ENCODE measurements at places on chromosomes 1 and 21. TPM values are rescaled to one million over a fixed set of nuclear protein-coding genes. Genes with fewer than 3 reads are reported as not detected.

DNA sequence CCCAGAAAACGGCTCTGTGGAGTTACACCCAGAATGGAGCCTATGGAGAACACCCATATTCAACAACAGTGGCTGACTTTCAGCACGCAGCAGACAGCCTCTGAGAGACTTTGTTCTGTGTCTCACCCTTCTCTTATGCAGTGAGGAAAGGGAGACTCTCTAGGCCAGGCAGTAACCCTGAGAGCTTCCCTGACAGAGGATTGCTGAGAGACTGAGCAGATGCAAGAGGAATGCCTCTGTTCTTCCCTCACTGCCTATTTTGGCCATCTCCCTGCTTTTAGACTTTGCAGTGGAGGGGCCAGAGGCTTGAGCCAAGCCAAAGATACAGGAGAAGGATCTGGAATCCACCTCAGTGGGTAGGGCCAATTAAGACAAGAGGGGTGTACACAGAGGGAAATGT lies 41.8 kb upstream of the SLC16A1 start:
- H3K27ac ChIP-seq: peak overlapping the region; percentile 37
- no peaks in the 10 kb centered on the region for H3K4me1 ChIP-seq
- H3K36me3 ChIP-seq: peaks cover 3% of the 10 kb centered on the region
- no peak overlapping the region for H3K4me3 ChIP-seq
- DNase-seq: no peak

GRCh38 chr1:119040489-119040888 lies 52.3 kb upstream of the TBX15 start:
- H3K27ac ChIP-seq: no peak overlapping the region
- no peaks in the 10 kb centered on the region for H3K4me1 ChIP-seq
- no peaks in the 10 kb centered on the region for H3K27me3 ChIP-seq
- no peak for DNase-seq
- peaks cover 9% of the 10 kb centered on the region for H3K36me3 ChIP-seq

DNA sequence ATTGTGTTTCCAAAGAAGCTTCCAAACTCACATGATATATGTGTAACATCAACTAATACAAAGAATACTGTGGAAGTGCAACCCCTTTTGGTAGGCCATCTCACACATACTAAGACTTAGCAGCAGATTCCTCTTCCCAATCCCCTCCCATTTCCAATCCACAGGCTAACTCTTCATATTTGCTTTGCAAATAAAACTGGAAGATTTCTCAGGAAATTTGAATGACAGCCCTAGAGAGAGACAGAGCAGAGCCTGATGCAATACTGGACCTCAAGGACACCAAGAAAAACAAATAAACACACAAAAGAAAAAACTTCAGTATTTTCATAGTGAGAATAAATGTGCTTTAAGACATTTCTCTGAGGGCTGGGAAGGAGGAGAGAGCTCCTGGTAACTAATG lies 190.2 kb upstream of the BRINP3 start:
- H3K4me1 ChIP-seq: no peaks in the 10 kb centered on the region
- no peak overlapping the region for H3K27ac ChIP-seq
- H3K27me3 ChIP-seq: no peaks in the 10 kb centered on the region
- no peaks in the 10 kb centered on the region for H3K36me3 ChIP-seq

GRCh38 chr1:221154932-221155331 lies 275.7 kb downstream of the HLX start:
- no peaks in the 10 kb centered on the region for H3K4me1 ChIP-seq
- no peaks in the 10 kb centered on the region for H3K27me3 ChIP-seq

- peaks cover 36% of the 10 kb centered on the region for H3K27me3 ChIP-seq
- no peak for DNase-seq
- H3K36me3 ChIP-seq: peaks cover 3% of the 10 kb centered on the region
These were observed 358.3 kb downstream of the KIF26B start for GRCh38 chr1:245512980-245513578.

GRCh38 chr1:45116340-45116739 lies 90.1 kb downstream of the ZSWIM5 start:
- peaks cover 4% of the 10 kb centered on the region for H3K36me3 ChIP-seq
- H3K4me3 ChIP-seq: peak overlapping the region; percentile 83
- H3K27ac ChIP-seq: peak overlapping the region; percentile 90
- H3K4me1 ChIP-seq: peaks cover 35% of the 10 kb centered on the region
- no peaks in the 10 kb centered on the region for H3K27me3 ChIP-seq

GRCh38 chr1:71304125-71304524 lies 223.3 kb upstream of the ZRANB2 start:
- H3K27ac ChIP-seq: no peak overlapping the region
- no peaks in the 10 kb centered on the region for H3K36me3 ChIP-seq
- H3K27me3 ChIP-seq: no peaks in the 10 kb centered on the region
- no peaks in the 10 kb centered on the region for H3K4me1 ChIP-seq

DNA sequence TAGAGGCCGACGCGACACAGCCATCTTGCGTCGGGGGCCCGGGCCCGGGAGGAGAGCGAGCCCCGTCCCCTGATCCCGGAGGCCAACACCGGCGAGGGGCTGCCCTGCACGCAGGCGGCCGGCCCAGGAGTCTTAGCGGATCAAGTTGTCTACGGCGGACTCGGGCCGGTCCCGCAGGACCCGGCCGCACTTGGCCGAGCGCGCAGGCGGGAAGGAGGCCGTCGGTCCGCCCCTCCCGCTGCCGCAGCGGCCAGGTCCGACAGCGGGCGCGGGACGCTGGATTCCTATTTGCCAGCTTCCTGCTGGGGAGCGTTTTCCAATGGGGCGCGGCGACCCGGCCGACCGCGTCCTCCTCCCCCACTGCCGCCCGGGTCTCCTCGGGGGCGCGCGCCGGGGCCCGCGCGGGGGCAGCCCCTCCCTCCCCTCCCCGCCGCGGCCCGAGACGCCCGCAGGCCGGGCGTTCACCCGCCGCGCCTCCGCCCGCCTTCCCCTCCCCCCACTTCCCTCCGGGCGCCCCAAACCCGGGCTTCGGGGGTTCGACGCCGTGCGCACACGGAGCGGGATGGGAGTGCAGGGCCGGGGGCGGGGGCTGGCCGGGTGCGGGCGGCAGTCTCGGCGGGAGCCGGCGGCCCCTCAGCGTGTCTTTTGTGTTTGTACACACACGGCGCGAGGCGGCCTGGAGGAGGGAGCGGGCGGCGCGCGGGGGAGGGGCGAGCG lies 517 bp upstream of the H3-3A start:
- H3K4me3 ChIP-seq: peak overlapping the region; percentile 98
- no peak for DNase-seq
- no peaks in the 10 kb centered on the region for H3K27me3 ChIP-seq
- H3K27ac ChIP-seq: peak overlapping the region; percentile 98
- H3K4me1 ChIP-seq: peaks cover 30% of the 10 kb centered on the region

DNA sequence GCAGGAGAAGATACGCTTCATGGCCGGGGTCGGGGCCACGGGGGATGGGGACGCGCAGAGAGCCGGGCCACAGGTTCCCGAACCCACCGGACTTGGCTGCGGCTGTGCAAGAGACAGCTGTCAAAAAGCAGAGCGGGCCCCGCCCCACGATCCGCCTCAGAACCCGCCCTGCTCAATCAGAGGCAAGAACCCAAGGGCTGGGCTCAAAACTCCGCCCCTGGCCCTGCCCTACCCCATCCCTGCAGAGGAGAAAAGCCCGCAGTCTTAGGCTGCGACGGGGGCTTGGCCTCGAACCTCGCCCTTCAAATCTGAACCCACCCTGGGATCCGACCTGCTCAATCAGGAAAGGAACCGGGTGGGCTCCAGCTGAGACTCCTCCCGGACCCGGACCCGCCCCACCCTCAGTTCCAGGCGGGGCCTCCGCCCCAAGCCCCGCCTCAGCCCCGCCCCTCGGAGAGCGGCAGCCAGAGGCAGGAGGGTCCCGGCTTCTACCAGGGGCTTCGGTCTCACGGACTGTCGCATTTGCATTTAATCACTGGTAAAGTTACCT lies at the start of gene ANKRD35:
TSS of gene ANKRD35 (minus strand) at position 129 of the 550 bp plus-strand sequence. CDS start at position 21, 108 bp downstream.
- H3K4me1 ChIP-seq: peaks cover 13% of the 10 kb centered on the region
- H3K27me3 ChIP-seq: peaks cover 24% of the 10 kb centered on the region
- H3K36me3 ChIP-seq: no peaks in the 10 kb centered on the region
- peak within 1 kb of the TSS; percentile 24 for H3K27ac ChIP-seq
- DNase-seq: peak; percentile 82

DNA sequence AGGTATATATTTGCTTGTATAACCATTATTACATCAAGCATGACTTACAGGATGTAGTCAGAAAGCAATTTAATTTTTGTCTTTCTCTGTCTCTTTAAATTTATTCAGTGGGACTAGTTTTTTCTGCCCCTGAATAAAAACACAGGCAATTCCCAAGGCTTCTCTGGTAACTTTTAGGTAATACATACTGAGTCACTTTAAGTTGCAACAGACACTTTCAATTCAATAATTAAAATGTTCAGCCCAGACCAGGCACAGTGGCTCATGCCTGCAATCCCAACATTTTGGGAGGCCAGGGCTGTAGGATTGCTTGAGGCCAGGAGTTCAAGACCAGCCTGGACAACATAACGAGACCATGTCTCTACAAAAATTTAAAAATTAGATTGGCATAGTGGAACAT lies 12.3 kb downstream of the SLC44A3 start:
- no peak overlapping the region for H3K4me3 ChIP-seq
- DNase-seq: no peak
- no peaks in the 10 kb centered on the region for H3K36me3 ChIP-seq
- H3K27me3 ChIP-seq: peaks cover 26% of the 10 kb centered on the region
- no peaks in the 10 kb centered on the region for H3K4me1 ChIP-seq
- no peak overlapping the region for H3K27ac ChIP-seq

GRCh38 chr1:35345439-35345981 lies 77.0 kb downstream of the ZMYM4 start:
- DNase-seq: no peak
- H3K27ac ChIP-seq: no peak overlapping the region
- H3K4me3 ChIP-seq: no peak overlapping the region
- peaks cover 2% of the 10 kb centered on the region for H3K36me3 ChIP-seq
- H3K4me1 ChIP-seq: peaks cover 10% of the 10 kb centered on the region

DNA sequence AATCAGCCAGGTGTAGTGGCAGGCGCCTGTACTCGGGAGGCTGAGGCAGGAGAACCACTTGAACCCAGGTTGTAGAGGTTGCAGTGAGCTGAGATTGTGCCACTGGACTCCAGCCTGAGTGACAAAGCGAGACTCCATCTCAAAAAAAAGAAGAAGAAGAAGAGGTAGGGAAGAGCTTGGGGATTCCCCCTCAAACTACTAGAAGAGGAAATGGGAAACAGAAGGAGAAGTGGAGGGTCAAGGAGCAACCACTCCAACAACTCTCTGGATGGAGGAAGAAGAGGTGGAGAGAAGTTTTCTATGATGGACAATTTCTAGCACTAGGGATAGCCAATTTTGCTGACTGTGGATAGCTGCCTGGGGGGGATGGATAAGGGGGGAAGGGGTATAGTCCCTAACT lies 14.9 kb upstream of the SLAMF9 start:
- H3K4me3 ChIP-seq: no peak overlapping the region
- H3K27me3 ChIP-seq: peaks cover 66% of the 10 kb centered on the region
- no peak for DNase-seq
- H3K4me1 ChIP-seq: no peaks in the 10 kb centered on the region
- no peak overlapping the region for H3K27ac ChIP-seq

DNA sequence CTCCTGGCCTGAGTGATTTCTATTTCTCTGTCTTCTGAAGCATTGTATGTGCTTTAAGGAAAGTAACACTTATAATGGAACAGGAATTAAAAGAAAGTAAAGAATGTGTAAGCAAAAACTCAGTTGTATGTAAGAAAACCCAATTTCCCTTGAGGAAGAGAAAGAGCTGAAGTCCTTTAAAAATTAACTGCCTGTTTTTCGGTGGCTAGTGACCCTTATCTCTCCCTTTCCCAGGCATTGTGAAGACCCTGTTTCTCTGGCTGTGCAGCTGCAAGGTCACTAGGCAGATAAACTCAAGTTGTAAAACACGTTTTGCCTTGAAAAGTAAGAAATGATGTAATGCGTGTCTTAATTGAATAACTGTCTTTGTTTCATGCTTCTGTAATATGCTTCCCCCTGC lies 8.5 kb downstream of the MYOM3 start:
- no peaks in the 10 kb centered on the region for H3K27me3 ChIP-seq
- no peaks in the 10 kb centered on the region for H3K36me3 ChIP-seq
- no peaks in the 10 kb centered on the region for H3K4me1 ChIP-seq
- H3K4me3 ChIP-seq: no peak overlapping the region
- no peak for DNase-seq

DNA sequence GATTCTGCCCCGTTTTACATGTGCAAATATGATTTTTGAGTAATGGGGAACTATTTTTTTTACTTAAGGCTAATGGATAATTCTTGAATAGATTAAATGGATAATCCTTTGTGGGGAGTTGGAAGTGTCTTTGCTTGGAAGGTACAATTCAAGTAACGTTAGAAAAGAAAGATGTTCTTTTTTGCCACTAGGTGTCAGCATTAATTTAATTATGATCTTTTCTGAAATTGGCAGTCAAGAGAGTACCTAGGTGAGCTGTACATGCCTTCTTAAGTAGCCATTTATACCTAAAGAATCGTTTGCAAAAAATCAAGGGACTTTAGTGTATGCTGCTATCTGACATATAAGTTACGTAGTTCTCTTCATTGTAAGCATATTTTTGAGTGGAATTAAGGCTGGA lies 2.2 kb downstream of the FBXO28 start:
- peak overlapping the region; percentile 9 for H3K4me3 ChIP-seq
- no peaks in the 10 kb centered on the region for H3K36me3 ChIP-seq
- H3K27ac ChIP-seq: peak overlapping the region; percentile 95
- no peaks in the 10 kb centered on the region for H3K27me3 ChIP-seq
- DNase-seq: no peak

DNA sequence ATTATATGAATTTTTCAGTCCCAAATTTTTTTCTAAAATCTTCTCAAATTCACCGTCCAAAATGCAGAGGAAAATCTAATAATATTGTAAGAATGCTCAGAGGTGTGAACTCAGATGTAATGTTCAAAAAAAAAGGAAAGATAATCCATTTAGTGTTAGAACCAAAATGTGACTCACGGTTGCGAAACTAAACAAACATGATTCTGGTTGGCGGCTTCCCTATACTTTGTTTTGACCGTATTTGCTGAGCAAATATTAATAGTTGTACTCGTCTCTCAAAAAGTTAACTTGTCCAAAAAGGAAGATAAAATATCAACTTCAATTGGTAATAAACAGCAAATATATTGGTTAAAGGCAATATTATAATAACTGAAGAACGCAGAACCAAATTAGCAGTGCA lies 34.4 kb downstream of the ZSWIM5 start:
- H3K4me1 ChIP-seq: no peaks in the 10 kb centered on the region
- H3K36me3 ChIP-seq: no peaks in the 10 kb centered on the region
- DNase-seq: no peak

DNA sequence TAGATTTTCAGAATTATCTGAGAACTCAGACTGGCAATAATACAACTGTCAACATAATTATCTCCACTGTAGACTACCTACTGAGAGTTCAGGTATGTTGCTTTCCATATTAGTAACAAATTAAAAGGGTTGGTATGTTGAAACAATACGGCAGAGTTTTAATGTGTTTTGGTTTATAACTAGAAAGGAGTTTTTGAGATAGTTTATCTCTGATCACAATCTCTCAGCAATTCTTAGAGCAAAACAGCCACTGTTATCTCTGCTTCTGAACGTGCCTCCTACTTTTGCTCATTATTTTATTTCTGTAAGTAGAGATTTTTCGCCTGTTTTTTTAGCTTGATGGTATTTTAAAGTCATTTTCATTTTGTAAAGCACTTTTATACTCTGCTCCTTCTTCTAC lies 118.7 kb downstream of the ZP4 start:
- H3K4me3 ChIP-seq: no peak overlapping the region
- H3K27me3 ChIP-seq: peaks cover 4% of the 10 kb centered on the region

GRCh38 chr1:204885790-204886189 lies 15.1 kb downstream of the NFASC start:
- peaks cover 47% of the 10 kb centered on the region for H3K27me3 ChIP-seq
- no peak overlapping the region for H3K27ac ChIP-seq
- H3K4me1 ChIP-seq: peaks cover 6% of the 10 kb centered on the region
- H3K4me3 ChIP-seq: no peak overlapping the region

The PCP4L1 gene
- not detected for total RNA-seq

The AQP10 gene
- total RNA-seq: 0.42 TPM

The KCNJ15 gene
- not detected for total RNA-seq

The OTUD3 gene
- 16.9 TPM for total RNA-seq

The GSTM5 gene
- total RNA-seq: 0.60 TPM
